H54 (cell line): ENCODE measurements at places on chromosomes 1 and 21.

DNA sequence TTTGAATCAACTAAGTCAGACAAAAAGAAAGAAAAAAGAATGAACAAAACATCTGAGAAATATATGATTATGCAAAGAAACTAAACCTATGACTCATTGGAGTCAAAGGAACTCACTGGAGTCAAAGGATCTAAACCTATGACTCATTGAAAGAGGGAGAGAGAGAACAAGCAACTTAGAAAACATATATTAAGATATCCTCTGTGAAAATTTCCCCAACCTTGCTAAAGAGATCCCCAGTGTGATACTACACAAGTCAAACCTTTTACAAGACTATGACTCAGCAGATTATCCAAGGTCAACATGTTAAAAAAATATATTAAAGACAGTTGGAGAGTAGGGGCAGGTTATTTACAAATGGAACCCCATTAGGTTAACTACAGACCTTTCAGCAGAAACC, 1538.3 kb downstream of the NCAM2 start:
- peak; percentile 34 for DNase-seq

DNA sequence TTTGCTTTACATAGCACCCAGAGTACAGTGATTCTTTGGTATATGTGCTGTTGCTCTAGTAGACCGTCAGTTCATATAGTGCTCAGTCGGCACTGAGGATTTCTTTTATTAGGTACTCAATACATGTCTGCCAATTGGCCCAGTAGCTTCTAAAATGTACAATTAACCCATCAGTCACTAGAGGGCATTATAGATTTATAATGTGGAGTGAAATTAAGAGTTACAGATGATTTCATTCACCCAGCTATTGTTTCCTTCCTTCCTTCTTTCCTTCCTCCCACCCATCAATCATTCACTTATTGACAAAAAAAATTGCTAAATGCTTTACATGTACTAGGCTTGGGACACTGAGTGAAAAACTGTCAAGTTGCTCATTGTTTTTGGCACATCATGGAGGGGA, 263.6 kb upstream of the USP24 start:
- DNase-seq, result no peak

GRCh38 chr1:59541891-59542290, 245.0 kb downstream of the FGGY start:
- DNase-seq, result no peak

DNA sequence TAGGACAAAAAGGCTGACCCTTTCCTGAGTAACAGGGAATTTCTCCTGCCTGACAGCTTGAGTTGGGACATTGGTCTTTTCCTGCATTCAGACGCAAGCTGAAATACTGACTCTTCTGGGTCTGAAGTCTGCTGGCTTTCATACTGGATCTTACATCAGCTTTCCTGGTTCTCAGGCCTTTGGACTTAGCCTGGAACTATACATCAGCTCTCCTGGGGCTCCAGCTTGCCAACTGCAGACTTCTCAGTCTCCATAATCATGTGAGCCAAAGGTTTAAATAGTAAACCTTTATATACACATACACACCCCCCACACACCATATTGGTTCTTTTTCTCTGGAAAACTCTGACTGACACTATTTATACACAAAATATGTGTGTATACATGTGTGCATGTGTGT, 59.0 kb upstream of the KCND3 start:
- no peak for DNase-seq

- no peak for DNase-seq
Measured at GRCh38 chr1:33895396-33895795, 31.5 kb downstream of the HMGB4 start.

GRCh38 chr1:182309631-182310351, 81.8 kb downstream of the GLUL start:
- no peak for DNase-seq

DNA sequence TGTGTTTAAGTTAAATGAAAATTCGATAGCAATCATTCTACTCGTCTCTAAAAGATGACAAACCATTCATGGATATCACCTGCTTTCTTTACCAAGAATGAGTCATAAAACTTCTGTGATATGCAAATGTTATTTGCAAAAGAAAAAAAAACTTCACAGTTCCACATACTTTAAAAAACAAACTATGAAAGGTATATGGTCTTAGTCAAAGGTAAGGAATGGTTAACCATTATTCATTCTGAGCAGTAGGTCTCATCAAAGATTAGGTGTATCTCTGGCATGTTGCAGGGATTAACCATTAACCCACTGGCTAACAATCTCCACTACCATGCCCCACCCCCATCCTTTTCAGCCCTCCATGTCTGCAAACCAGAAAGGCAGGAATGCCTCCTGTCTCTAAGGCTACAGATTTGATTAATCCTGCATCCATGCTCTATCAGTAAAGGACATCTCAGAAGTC, 44.4 kb downstream of the PTPN14 start:
- no peak for DNase-seq
